ENCODE measurements at places on chromosomes 1 and 21.

DNA sequence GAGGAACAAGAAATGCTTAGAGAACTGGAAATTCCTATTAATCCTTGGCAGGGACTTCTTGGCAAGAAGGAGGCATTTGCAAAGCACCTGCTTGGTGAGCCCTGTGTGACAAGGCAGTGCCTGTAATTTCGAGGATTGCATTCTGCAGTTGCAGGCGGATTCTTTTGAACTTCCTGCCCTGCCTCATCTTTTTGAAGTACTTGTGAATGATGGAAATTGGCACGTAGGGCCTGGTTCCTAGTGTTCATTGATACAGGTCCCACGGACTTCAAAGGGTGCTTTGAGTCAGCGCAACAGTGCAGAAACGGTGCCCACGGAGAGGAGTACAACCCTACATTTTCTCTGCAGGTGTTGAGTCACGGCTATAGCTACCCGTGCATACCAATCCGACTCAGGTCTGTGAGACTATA lies 6.4 kb downstream of the HUNK start:
- no peak for DNase-seq

GRCh38 chr1:232378266-232379062 lies 251.5 kb downstream of the SIPA1L2 start:
- no peak for DNase-seq

GRCh38 chr1:113307771-113308445 lies 82.4 kb upstream of the MAGI3 start:
- no peak for DNase-seq

GRCh38 chr1:185239861-185240260 lies 77.2 kb downstream of the IVNS1ABP start:
- DNase-seq, result no peak

GRCh38 chr1:7300893-7301663 lies 470.0 kb upstream of the VAMP3 start:
- DNase-seq, result no peak

- no peak for DNase-seq
Measured at GRCh38 chr1:41009466-41009865, 12.1 kb downstream of the SLFNL1 start.

GRCh38 chr1:89833183-89834082 lies 12.6 kb downstream of the LRRC8D start:
- DNase-seq, result peak; percentile 89

- DNase-seq, result no peak
Measured at GRCh38 chr1:166283190-166283589, 116.4 kb upstream of the FAM78B start.

- no peak for DNase-seq
Measured at GRCh38 chr1:193394336-193394735, 207.9 kb upstream of the B3GALT2 start.

DNA sequence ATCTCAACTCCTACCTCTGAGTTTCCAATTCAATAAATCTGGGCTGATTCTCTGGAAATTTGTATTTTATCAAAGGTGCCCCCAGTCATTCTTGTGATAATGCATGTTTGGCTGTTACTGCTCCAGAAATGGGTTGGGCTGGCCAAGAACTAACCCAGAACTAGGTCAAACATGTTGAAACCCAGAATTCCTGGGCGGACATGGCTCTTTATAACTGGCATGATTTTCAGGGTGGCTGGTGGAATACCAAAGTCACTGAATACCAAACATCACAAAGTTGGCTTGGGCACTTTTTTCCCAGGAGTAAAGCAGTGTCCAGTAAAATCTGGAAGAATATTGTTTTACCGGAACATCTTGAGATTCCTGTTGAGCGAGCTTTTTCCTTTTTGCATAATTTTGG lies 89.4 kb upstream of the S1PR1 start:
- no peak for DNase-seq

DNA sequence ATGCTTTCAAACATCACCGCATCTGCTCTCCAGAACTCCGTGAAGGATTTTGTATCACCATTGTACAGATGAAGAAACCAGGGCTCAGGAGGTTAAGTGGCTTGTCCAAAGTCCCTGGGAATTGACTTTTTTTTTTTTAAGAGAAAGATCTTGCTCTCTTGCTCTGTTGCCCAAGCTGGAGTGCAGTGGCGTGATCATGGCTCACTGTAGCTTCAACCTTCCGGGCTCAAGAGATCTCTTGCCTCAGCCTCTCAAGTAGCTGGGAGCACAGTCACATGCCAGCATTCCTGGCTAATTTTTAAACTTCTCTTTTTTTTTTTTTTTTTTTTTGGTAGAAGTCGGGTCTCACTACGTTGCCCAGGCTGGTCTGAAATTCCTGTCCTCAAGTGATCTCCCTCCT lies 6.9 kb upstream of the TAS1R2 start:
- DNase-seq, result no peak

- peak; percentile 77 for DNase-seq
Measured at GRCh38 chr1:39098546-39099250, 72.5 kb downstream of the NDUFS5 start.

GRCh38 chr1:241677201-241677600 lies 25.1 kb downstream of the WDR64 start:
- no peak for DNase-seq

DNA sequence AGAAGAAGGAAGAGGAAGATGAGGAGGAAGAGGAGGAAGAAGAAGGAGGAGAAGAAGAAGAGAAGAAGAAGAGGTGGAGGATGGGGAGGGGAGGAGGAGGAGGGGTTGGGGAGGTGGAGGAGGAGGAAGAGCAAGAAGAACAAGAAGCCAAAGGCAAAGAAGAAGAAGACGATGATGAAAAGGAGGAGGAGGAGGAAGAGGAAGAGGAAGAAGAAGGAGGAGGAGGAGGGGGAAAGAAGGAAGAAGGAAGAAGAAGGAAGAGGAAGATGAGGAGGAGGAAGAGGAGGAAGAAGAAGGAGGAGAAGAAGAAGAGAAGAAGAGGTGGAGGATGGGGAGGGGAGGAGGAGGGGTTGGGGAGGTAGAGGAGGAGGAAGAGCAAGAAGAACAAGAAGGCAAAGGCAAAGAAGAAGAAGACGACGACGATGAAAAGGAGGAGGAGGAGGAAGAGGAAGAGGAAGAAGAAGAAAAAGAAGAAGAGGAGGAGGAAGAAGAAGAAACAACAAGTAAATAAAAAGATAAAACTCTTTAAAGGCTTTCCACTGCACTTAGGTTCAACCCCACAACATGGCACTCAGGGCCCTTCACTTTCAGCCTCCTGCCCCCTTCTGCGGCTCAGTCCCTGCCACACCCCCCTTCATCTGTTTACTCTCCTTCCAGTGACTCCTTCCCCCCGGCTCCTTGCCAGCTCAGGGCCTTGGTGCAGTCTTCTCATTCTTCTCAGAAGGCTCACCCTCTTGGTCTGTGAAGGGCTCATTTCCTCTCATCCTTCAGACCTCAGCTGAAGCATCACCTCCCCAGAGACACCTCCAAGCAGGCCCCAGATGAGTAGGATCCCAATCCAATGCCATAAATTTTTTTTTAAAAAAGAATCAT lies 114.0 kb downstream of the KCNN3 start:
- no peak for DNase-seq

DNA sequence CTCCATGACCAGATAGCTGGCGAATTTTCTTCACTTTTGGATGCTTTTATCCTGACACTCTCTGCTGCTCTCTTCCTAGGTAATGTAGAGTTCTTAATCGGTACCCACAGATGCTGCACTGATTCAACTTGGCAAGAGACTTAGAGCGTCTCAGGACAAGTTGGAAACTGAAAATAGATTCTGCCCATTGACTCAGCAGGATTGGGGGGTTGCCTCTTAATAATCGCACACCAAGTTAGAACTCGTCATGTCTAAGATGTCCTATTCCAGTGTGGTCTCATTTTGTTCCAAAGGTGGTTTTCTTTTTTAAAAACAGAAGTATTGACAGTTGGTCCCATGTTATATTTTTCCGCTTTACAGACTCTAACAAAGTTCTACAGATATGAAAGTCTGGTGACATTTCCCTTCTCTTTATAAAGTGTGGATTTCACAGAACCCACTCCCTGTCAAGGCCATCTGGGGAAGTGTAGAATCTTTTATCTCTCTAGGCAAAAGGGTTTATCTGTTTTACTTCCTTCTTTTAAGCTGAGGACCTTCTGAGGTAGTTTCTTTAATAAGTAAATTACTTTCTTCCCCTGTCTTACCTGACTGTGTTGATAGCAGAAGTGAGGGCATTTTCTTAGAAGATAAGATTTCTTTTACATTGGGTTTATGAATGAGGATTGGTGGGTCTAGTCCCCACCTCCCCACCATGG lies 12.1 kb upstream of the DIPK1A start:
- no peak for DNase-seq

GRCh38 chr1:161032409-161032808 lies 6.4 kb downstream of the TSTD1 start:
- no peak for DNase-seq

DNA sequence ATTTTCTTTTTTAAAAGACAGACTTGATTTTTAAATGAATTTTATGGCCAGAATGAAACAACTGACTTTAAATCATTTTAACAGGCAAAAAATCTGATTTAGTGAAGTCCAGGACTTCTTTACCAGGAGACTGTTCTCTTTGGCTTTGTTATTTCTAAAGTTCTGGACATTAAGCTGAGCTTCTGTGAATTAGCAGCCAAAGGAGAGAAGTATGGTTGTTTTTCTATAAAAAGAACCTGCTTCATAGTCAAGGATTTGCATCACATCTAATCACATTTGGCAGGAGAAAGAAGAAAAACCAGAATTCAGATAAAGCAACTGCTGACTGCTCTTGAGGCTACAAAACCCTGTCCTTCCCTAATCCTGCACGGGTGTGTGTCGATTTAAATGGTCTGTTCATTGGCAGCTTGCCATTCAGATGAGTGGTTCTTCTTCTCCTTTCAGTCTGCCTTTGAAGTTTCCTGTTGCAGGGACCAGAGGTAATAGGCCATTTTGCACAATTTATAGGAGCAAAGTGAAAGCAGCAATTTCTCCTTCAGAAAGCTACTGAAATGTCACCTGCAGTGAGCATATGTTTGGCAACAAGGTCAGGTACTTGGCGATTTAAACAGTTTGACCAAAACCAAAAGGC lies 215.4 kb downstream of the OLFM3 start:
- DNase-seq, result no peak

GRCh38 chr1:3762151-3762872 lies 10.1 kb downstream of the CCDC27 start:
- DNase-seq, result no peak

GRCh38 chr21:45226540-45227326 lies 61.0 kb downstream of the POFUT2 start:
- DNase-seq, result no peak

DNA sequence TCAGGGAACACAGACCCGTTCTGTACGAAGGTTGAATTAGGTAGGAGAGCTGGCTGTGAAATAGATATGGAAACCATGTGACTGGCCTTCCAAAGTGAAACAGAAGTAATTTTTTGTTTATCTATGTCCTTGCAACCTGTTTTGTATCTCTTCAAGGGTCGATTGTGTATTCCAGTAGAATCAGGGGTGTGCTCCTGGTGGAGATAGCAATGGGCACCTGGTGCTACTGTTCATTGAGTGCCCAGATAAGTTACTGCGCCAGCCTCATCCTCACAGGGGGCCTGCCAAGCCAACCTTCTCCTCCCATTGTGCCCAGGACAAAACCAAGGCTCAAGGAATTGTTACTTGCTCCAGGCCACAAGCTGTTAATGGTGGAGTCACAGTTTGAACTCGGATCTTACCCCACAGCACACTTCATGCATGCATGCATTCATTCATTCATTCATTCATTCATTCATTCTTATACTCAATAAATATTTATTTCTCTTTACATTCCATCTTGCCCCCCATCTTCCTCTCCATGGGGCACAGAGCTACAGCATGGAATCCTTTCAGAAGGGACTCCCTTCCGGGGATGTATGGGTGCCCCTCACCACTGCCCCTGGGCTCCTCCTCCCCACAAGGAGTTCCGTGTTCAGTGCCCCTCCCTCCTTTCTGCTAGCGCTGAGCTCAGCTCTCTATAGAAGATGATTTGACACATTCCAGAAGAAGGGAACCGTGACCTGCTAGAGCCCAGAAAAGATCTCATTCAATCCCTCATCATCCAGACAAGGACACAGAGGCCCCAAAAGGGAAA lies 24.0 kb downstream of the ADORA1 start:
- DNase-seq, result no peak

GRCh38 chr1:164755690-164756089 lies 196.7 kb downstream of the PBX1 start:
- DNase-seq, result no peak

- no peak for DNase-seq
Measured at GRCh38 chr1:204418174-204419063, 6.8 kb upstream of the PPP1R15B start.

DNA sequence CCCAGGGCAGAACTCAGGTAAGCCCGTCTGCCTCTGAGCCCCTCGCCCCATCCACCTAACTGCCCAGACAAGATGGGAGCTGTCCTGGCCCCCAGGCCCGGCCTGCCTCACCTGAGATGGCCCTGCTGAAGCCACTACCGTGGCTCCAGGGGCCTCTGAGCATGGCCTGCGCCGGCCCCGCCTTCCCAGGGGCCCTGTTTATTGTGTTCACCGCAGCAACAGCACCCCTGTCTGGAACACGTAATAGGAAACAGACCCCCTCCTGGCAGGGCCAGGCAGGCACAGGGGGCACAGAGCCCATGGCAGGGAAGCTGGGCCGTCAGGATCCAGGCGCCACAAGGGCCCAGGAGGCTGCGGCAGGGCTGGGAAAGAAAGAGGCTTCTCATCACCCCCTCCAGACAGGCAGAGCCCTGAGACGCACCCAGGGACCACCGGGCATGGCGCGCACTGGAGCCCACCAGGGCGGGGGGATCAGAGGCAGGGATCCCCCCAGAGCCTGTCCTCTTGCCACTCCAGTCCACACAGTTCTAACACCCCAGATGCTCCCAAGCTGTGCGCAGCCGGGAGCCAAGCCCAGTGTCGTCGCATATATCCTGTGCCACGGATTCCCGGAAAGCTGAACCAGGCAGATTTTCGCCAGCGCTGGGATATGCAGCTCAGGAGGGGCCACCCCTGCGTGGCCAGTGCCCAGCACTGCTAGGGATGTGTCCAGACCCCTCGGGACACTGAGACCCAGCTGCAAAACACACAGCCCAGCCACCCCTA lies 62.6 kb downstream of the ARHGEF16 start:
- no peak for DNase-seq

DNA sequence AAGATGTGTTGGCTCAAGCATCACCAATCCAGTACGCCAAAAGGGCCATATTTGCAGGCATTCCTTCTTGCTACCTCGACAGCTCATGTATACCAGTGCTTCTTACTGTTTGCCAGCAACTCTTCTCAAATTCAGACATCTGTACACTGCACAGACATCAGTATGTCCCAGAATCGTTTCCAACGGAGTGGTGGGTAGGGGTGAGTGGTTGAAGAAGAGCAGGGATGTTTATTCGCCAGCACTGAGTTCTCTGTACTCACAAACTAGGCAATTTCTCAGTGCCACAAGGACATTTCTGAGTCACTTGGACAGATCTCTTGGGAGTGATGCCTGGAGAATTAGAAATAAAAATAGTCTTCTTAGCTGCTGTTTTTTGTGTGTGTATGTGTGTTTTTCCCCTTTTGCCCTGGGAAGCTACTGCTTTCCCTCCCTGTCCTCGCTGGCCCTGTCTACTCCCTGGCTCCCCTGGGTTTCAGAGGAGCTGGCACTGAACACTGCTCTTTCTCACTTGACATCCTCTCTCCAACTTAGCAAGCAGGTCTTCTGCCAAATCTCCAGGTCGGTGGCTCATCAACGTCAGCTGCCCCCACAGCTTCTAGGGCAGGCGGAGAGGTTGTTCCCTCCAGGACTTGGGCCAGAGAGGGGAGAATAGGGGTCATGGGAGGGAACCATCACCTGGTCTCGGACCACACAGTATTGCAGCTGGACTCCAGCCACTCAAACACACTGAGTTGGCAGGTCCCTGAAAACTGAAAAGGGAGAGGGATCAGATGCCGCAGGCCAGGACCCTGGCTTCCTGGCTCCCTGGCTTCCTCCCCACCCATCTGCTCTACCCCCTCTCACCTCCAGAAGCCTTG lies 90.5 kb downstream of the NMNAT2 start:
- no peak for DNase-seq
